ENCODE measurements at places on chromosomes 4 and X.

- DNase-seq = no peak
Measured at GRCh38 chr4:110994781-110995180, 371.9 kb upstream of the PITX2 start.

DNA sequence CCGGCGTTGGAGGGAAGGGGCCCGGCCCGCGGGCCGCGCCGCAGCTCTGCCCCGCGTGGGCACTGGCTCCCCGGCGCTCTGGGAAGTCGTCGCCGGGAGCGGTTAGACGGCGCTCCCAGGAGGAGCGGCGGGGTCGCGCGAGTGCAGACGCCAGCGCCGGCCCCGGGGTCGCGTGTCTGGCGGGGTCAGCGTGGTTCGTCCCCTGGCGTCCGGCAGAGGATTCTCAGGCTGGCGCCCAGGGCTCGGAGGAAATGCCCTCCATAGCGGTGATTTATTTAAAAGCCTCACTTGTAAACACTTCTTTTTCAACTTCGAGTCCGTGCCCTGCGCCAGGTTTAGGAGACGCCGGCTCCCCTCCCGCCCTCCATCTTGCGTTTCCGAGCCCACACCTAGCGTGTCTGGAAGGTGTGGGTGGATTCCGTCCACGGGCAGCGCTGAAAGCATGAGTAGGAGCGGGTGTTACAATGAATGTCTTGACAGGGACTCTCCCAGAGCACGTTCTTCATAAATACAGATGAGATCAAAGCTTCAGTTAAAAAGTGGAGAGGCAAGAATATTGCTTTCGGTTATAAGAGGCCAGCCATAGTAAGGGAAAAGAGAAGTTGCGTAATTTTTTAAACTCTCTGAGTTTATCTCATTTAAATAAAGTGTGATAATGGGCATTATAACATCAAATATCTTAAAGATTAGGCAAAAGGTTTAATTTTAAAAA lies 692 bp downstream of the FAM241A start:
- DNase-seq = peak; percentile 69

- DNase-seq = no peak
Measured at GRCh38 chr4:114264877-114265291, 285.4 kb upstream of the ARSJ start.

DNA sequence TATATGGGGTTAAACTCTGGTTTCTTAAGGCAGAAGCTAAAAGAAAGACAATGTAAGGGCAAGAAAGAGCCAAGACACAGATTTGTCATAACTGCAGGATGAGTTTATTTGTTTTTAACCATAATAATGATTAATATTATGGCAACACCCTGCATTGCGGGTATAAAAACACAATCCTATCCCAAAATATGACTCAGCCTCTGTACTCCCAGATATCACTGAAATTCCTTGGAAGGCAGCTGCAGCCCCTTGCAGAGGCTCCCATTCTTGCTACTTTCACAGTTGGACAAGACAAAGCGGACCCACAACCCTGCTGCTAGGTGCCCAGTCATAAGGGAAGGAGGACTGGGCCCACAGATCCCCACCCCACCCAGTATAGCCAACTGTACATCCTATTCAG lies 20.4 kb upstream of the FGF16 start:
- no peak for DNase-seq

GRCh38 chr4:138401334-138401733 lies 159.2 kb upstream of the SLC7A11 start:
- DNase-seq = no peak

GRCh38 chr4:47913330-47913729 lies 1.1 kb downstream of the NFXL1 start:
- no peak for DNase-seq

DNA sequence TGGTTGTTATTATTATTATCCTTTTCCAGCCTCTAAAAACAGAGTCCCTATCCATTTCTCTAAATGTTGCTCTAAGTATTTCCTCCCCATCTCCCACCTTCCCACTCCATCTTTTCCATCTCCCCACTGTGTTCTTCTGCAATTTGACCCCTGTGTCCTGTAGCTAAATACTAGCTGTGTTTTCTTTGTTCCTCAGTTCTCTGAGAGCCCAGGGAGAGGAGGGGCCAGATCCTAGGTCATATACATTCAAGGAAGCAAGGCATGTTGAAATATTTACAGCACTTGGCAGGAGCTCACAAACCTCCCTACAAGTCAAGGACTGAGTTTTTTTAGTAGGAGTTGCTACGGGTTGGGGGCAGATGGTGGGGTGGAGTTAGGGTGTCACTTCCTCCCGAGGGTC lies 10.5 kb downstream of the SLC16A2 start:
- no peak for DNase-seq

DNA sequence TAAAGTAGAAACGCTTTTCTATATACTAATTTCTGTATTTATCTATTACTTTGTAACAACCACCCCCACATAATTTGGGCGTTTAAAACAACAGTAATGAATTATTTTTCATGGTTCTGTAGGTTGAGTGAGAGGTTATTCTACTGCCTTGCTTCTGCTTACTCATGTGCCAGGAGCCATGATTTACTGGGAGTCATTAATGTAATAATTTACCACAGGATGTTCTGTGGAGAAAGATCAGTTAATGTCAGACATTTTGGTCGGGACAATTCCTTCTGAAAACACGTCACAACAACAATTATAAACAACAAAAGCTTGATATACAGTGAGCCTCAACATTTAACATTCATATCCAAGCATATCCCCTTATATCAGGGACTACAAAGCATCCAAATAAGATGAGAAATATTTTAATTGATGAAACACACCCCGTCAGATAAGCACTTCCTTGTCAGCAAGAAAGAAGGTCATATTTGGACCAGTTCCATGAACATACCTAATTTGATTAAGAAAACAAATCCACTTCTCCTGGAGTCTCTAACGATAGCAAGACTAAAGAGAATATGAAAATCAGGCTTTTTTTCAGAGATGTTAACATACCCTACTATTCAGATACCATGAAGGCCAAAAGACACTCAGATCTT lies 238.5 kb downstream of the PRDM5 start:
- DNase-seq = no peak

DNA sequence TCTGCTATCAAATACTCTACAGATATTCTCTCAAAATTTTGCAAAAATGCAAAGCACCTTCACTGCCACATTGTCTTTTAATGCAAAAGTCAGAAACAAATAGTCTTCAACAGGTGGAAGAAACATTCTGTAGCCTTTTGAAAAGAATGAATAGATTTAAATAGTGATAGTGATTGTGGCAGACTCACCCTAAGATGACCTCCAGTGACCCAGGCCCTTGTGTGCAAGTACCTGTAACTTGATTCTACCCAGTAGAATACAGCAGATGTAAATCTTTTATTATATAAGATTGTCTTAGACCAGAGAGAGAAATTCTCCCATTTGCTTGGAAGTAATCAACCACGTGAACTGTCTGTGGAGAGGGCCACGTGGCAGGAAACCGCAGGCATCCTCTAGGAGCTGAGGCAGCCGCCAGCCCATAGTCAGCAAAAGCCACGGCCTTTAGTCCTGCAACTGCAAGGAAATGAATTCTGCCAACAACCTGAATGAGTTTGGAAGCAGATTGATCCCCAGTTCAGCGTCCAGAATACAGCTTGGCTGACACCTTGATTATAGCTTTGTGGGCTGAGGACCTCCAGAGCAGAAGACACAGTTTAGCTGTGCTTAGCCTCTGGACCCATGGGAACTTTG lies 272.5 kb downstream of the ARHGAP10 start:
- DNase-seq = no peak

DNA sequence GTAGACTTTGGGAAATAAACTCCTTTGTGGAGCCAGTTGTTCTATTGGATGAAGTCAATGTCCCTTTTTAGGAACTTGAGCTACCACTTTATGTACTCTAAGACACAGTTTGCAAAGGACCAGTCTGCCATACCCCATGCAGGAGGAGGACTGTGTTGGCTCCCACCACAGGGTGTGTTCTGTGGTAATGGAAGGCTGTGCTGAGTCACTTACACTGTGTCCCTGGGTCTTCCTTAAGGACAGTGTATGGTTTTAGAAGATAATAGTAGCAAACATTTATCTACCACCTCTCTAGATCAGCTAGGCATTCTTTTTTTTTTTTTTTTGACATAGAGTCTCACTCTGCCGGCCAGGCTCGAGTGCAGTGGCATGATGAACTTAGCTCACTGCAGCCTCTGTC lies 184.0 kb upstream of the PGRMC2 start:
- DNase-seq = no peak

DNA sequence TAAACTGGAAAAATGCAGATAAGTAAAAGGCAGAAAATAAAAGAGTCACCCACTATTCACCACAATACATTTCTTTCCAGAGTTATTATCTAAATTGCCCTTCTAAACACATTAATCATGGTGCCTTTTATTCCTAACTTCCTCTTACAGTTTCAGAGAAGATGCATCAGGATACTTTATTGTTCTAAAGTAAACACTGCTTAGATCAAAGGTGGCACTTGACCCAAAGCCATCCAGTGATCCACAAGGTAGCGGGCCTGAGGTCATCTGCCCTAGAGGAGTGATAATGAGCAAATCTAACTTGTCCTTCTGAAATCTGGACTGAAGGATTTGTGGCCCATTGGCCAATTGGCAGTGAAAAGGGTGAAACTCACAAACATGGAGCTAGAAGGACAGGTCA lies 12.0 kb upstream of the TMEM154 start:
- DNase-seq = no peak

GRCh38 chr4:142671516-142671915 lies 174.6 kb downstream of the INPP4B start:
- no peak for DNase-seq

- DNase-seq = no peak
Measured at GRCh38 chr4:123624959-123625358, 228.4 kb downstream of the SPRY1 start.

DNA sequence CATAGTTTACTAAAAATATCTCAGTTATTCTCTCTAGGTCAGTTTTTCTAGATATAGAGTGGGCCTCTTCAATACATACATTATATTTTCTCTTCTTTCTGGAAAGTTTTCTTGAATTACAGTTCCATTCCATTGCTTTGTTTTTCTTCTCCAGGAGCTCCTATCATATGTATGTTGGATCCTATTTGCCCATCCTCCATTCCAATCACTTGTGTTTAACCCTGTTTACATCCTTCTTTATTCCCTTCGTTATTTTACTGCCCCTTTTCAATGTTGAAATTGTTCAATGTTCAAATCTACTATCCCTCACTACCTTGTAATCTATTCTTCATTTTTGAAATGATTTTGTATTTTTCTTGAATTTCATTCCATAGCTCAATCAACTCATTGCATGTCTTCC lies 97.4 kb downstream of the IRF2 start:
- DNase-seq = no peak

DNA sequence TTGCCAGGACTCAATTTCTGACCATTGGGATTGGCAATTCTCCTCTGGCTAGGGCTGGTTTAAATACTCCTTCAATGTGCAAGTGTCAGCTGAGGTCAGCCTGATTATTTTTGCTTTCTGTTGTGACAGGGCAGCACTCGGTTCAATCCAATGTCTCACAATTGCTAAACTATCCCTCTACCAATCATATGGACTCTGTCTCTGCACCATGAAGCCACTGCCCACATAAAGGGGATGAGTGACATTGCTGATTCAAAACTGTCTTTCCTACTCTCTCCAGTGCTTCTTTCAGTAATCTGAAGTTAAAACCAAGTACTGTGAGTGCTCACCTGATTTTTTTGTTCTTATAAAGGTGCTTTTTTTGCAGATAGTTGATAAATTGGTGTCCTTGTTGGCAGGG lies 1030.7 kb downstream of the GLUD2 start:
- no peak for DNase-seq

GRCh38 chr4:87985097-87985886 lies 9.8 kb downstream of the SPP1 start:
- DNase-seq = peak; percentile 27

DNA sequence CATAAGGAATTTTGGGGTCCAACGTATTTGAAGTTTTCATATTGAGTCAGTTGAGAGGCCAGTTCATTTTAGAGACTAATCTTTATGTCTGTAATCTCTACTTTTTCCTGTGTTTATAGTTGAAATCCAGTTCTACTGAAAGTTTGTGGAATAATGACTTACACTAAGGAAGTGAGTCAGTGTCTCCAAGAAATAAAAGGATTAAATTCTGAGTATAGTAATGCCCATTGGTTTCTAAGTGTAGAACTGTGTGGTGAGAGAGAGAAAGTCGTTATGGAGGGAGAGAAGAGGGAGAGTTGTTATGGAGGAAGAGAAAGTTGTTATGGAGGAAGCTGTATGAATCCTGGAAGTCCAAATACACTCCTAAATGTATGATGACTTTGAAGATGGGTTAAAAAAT lies 264.6 kb upstream of the HAND2 start:
- no peak for DNase-seq

- no peak for DNase-seq
Measured at GRCh38 chr4:79964020-79964399, 109.0 kb downstream of the ANTXR2 start.
